ENCODE measurements at places on chromosomes 7 and 10. TPM values are rescaled to one million over a fixed set of nuclear protein-coding genes. Genes with fewer than 3 reads are reported as not detected.

Gene PSPH
- 25.3 TPM for total RNA-seq

Gene CYP26C1
- not detected for total RNA-seq

Gene CNPY4
- 12.8 TPM for total RNA-seq

Gene PLXNA4
- total RNA-seq, result 1.9 TPM

Gene CRHR2
- not detected for total RNA-seq

Gene CASTOR2
- 2.9 TPM for total RNA-seq

Gene NRF1
- total RNA-seq, result 9.5 TPM

Gene HTR5A
- total RNA-seq, result not detected

Gene AGBL3
- total RNA-seq, result 1.1 TPM

Gene NKX1-2
- not detected for total RNA-seq

Gene GRM3
- not detected for total RNA-seq

Gene LEP
- not detected for total RNA-seq

Gene INSYN2A
- total RNA-seq, result 1.4 TPM

Gene GIMAP4
- not detected for total RNA-seq

Data from A549 treated with CORT108297 at 1 μM for 4 hours (cell line).